ENCODE measurements at places on chromosomes 16 and 17.

DNA sequence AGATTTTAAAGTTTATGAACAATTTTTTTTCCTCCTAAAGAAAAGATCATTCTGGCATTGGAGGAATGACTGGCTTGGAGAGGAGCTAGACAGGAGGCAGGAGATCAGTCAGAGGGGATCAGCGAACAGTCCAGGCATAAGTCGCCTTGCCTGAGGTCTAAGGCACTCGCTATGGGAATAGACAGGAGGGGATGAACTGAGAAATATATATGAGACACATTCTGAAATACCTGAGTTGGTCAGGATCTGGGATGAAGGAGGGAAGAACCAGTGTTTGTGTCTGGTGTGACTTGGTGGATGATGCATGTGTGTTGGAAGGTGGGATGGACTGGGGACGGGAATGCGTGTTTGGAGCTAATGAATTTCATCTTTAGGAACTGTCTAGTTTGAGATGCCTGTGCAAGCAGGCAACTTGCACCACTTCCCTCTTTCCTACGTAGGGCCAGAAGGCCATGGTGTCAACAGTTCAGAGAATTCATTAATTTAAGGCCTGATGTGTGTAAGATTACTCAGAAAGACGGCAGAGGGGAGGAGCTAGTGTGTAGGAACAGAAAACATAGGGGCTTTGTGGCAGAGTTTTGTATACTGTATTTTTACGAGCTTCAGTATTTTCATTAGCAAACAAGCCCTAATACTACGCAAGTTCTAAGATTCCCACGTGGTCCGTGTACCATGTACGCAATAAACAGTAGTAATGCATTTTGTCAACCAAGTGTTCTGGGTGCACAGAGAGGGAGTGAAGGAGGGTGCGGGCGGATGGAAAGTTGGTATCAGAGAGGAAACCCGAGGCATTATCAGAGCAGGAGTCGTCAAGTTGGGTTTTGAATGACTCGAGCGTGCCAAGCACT lies 825 bp downstream of the HEATR6 start:
- peak; percentile 36 for DNase-seq

DNA sequence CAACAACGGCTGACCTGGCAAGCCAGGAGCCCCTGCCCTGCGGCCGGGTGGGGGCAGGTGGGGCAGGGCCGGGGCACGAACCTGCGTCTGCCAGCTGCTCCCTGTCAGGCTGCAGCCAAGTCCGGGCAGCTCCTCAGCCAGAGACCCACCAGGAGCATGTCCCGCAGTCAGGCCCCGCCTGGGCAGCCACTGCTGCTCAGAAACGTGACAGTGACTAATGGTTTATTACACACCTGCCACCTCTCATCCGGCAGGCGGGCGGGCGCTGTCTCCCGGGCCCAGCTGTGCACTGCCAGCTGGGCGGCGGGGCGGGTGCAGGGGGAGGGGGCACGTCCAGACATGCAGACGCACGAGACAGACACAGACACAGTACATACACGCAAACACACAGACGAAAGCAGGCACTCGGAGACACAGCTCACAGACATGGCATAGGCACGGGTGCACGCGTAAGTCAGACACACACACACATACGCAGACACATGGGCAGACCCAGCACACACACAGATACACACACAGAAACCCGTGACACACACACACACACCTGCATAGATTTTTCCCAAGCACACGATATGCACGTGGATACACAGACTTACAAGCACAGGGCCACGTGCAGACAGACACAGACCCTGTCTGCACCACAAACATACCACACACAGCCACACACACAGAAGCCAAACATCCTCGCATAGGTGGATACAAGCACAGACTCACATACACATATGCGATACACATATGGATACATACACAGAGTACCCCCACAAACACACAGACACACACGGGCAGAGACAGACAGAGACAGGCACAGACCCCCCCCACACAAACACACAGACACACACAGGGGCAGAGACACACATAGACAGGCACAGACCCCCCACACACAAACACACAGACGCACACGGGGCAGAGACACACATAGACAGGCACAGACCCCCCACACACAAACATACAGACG lies 248.3 kb upstream of the CIBAR2 start:
- DNase-seq: peak; percentile 87

GRCh38 chr17:73695035-73695738 lies 50.9 kb upstream of the SDK2 start:
- DNase-seq: no peak

DNA sequence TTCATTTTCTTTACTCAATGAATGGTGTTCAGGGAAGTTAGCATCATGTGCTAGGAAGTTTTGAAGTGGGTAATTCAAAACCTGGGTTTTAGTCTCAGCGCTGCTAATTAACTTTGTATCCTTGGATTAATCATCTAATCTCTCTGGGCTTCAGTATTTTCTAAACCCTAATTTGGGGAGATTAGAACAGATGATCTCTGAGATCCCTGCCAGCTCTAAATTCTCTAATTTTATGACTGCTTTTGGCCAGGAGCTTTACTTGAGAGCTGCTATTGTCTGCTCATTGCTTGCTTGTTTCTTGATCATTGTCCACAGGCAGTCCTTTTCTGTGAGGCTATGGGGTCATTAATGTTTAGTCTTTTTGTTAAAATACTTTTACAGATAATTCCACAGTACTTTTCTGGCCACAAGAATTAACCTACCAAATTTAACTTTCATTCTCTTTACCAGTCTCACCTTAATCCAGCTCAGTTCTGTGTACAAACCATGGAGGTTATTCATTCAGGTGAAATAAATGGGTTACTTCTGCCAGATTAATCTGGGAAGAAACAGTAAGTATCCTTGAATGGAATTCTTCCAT lies 28.4 kb upstream of the VWA3A start:
- DNase-seq: no peak

- DNase-seq: no peak
Measured at GRCh38 chr16:35533683-35534082, 2074.3 kb downstream of the TP53TG3F start.

- DNase-seq: peak; percentile 85
Measured at GRCh38 chr16:67177743-67178699, 5.7 kb downstream of the MATCAP1 start.

GRCh38 chr17:37160944-37161343 lies 212.2 kb downstream of the AATF start:
- no peak for DNase-seq

DNA sequence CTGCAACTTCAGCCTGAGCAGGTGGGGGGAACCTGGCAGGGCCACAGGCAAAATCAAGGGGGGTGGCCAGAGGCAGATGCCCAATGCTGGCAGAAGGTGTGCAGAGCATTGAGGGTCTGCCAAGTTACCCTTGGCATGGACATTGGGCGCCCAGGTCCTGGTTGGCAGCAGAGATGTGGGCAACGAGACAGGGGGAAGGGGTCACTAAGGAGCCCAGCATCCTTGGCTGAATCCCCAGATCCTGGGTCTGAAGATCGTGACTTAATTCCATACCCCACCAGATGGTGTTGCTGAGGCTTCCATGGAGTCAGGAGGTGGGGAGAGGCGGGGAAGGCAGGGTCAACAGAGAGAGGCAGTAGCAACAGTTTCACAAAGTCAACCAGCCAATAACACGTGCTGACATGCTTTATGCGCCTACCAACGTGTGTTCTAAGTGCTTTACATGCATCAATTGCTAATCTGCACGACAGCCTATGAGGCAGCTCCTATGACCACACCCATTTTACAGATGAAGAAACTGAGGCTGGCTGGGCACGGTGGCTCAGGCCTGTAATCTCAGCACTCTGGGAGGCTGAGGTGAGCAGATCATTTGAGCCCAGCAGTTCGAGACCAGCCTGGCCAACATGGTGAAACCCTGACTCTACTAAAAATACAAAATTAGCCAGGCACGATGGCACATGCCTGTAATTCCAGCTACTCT lies 83.3 kb downstream of the GSG1L start:
- DNase-seq: no peak

GRCh38 chr16:15032547-15033308 lies 23.1 kb downstream of the NTAN1 start:
- DNase-seq: no peak

- no peak for DNase-seq
Measured at GRCh38 chr16:58658796-58659211, 25.8 kb downstream of the SLC38A7 start.

DNA sequence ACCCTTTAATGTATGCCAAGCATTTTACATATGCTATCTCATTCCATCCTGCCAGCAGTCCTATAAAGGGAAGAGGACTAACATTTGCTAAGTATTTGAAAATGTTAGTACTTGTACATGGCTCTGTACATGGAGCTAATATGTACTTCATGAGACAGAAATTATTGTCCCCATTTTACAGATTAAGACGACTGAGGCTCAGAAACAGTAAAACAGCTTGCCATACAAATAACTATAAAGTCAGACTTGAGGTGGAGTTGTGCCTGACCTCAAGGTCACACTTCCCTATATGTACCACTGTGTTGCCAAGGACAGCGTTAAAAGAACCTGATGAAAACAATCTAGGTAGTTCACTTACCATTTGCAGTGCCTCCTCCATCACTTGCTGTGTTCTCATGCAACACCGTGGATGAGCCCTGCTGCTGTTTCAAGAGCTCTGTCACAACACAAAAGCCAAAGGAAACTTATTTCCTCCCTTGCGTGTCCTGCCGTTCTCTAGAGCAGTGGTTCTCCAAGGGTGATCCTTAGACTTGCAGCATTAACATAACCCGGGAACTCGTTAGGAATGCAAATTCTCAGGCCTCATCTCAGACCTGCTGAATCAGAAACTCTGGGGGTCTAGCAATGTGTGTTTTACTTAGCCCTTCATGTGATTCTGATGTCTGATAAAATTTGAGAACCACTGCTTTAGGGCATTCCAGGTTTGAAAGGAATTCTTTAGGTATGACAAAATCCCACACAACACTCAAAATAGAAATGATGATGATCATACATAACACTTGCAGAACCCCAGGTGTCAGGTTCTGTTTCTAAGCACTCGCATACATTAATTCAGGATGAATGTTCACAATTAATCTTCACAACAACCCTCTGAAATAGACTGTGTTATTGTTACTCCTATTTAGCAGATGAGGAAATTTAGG lies 51.2 kb upstream of the MTMR4 start:
- no peak for DNase-seq

DNA sequence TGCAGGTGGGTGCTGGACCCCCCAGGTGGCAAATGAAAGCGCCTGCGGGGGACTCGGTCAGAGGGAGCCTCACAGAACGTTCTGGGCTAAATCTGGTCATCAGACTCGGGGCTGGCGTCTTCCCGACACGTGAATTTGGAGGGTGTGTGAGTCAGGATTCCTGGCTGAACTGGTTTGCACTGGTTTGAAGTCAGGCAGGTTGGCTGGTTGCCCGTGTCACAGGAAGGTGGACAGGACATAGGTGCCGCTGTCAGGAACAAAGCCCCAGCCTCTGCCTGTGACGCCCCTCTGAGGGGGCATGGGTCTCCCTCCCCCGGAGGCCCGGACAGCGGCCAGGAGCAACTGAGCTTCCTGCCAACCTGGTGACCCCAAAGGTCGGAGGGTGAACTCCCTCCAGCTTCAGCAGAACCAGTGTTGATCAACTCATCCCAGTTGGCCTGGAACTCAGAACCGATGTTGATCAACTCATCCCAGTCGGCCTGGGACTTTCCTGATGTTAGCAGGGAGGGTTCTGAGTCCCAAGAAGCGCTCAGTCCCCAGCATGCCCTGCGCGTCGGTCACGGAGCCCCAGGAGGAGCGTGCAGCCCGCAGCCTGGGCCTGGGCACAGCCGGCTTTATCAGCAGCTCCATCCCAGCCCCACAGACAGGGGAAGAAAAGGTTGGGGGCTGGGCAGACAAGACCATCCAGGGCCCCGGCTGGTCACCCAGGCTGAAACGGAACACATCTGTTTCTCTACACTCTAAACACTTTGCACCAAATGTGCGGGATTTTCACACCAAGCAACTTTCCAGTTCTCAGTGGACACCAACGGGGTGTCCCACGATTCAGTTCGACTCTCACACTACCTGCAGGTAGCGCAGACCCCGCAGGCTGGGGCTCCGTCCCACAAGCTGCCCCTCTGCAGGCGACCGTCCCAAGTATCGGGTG lies 14.4 kb upstream of the METRNL start:
- no peak for DNase-seq

GRCh38 chr16:3101841-3102470 lies 2.9 kb upstream of the ZSCAN10 start:
- no peak for DNase-seq

DNA sequence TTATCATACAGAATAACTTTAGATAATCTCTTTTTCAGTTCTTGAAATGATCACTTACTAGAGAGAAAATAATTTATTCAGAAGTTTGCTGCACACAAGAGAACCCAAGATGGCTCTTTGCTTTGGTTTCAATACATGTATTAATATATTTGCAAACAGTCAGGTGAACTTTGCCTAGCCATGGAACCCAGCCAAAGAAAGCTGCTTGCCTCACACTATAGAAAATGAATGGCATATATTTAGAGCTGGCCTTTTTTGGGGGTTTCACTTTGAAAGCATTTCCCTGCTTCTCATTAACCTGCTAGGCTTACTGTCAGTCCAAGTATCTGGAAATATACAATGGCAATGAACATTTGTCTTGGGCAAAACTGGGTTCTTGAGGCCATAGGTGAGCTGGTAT lies 75.3 kb downstream of the MRTFB start:
- DNase-seq: no peak

GRCh38 chr17:66715745-66716156 lies 119.2 kb upstream of the CACNG5 start:
- DNase-seq: peak; percentile 92

- no peak for DNase-seq
Measured at GRCh38 chr17:41131979-41132378, 8.0 kb upstream of the KRTAP4-12 start.

GRCh38 chr17:68775318-68775717 lies 174.2 kb upstream of the FAM20A start:
- DNase-seq: no peak

- DNase-seq: no peak
Measured at GRCh38 chr17:28912281-28912937, 9.5 kb upstream of the DHRS13 start.

GRCh38 chr16:4481963-4482362 lies 5.8 kb downstream of the HMOX2 start:
- DNase-seq: no peak

DNA sequence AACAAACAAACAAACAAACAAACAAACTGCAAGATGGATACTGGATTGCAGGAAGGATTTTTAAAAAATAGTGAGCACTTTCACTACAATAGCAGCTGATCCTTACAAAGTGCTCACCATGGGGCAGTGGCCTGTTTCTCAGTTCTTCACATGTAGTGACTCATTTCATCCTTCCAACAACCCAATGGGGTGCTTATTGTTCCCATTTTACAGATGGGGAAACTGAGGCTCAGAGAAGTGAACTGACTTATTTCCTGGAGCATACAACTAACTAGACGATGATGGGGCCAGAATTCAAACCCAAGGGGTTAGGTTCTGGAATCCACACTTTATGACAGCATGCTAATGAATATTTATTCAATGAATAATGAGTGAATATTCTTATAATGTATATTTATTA lies 61.2 kb downstream of the MYH11 start:
- DNase-seq: no peak

DNA sequence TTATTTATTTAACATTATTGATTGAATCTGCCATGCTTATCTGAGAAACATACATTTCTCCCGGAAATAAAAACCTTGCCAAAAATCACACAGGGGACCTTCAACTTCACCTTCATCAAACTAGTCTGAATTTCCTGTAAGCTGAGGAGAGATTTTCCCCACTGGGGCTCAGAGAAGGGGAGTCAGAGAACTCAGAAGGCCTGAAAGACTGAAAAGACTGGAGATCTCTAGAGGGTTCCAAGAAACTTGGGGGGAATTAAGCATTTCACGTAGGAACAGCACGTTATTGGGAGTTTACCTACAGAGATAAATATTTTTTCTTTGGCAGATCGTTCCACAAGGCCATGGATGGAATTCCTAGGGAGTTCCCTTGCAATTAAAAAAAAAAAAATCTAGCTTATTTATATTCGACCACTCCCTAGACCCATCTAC lies 528 bp upstream of the NOL11 start:
- DNase-seq: no peak
